ENCODE measurements at places on chromosomes 3 and 15. TPM values are rescaled to one million over a fixed set of nuclear protein-coding genes. Genes with fewer than 3 reads are reported as not detected.

Gene CNTN6
- total RNA-seq = not detected

Gene CCDC13
- total RNA-seq = 0.35 TPM

Gene CPA3
- not detected for total RNA-seq

Gene MAGEL2
- not detected for total RNA-seq

Gene NR2E3
- total RNA-seq = 0.31 TPM

Gene MOBP
- not detected for total RNA-seq

Gene PROS1
- 13.8 TPM for total RNA-seq

Gene ROBO2
- total RNA-seq = not detected

Gene RETNLB
- total RNA-seq = not detected

Gene NOX5
- total RNA-seq = 0.13 TPM

Gene RAB6B
- total RNA-seq = 2.4 TPM

Gene MCF2L2
- total RNA-seq = 0.13 TPM

Gene CCNB2
- total RNA-seq = 93.6 TPM

Gene CCDC33
- 6.8 TPM for total RNA-seq

Gene EXD1
- not detected for total RNA-seq

Gene EIF1B
- total RNA-seq = 55.1 TPM

Gene GP5
- not detected for total RNA-seq

Gene FAM81A
- 10.7 TPM for total RNA-seq

Gene TP63
- 0.14 TPM for total RNA-seq

Gene SLC24A5
- total RNA-seq = not detected

Gene GABRG3
- total RNA-seq = 0.62 TPM

Gene CFAP20DC
- total RNA-seq = 2.1 TPM

Gene GTF2E1
- total RNA-seq = 12.0 TPM

Gene LYZL4
- not detected for total RNA-seq

Gene LRRC31
- not detected for total RNA-seq

Gene OCA2
- total RNA-seq = 0.11 TPM

Gene FGF12
- total RNA-seq = 0.39 TPM

Gene PCLAF
- 177 TPM for total RNA-seq

Gene DTX3L
- 7.5 TPM for total RNA-seq

Gene SIDT1
- 0.46 TPM for total RNA-seq

Gene KCNAB1
- not detected for total RNA-seq

Gene LSAMP
- total RNA-seq = 0.14 TPM

Gene UBAP1L
- total RNA-seq = 1.3 TPM

Gene OXNAD1
- total RNA-seq = 9.6 TPM

Gene HES1
- total RNA-seq = 11.5 TPM

Gene CLEC3B
- total RNA-seq = 0.13 TPM

Gene RPS27L
- total RNA-seq = 401 TPM

Gene DNAH12
- total RNA-seq = 0.09 TPM

Gene TSC22D2
- 17.8 TPM for total RNA-seq

Gene C3orf22
- total RNA-seq = not detected

Gene NANOGP8
- not detected for total RNA-seq

Gene GPR160
- 1.9 TPM for total RNA-seq

Gene KBTBD13
- total RNA-seq = not detected

Gene WDR93
- total RNA-seq = 0.13 TPM

Gene TNFAIP8L3
- 34.7 TPM for total RNA-seq

Gene LEO1
- total RNA-seq = 71.5 TPM

Gene GLDN
- total RNA-seq = not detected

Gene TRH
- total RNA-seq = not detected

Gene MEX3B
- 3.2 TPM for total RNA-seq

Gene MUSTN1
- 0.32 TPM for total RNA-seq

Gene ECE2
- not detected for total RNA-seq

Gene ASB14
- total RNA-seq = not detected

Gene TLR9
- 0.02 TPM for total RNA-seq

Gene RTP3
- not detected for total RNA-seq
